ENCODE measurements at places on chromosomes 12 and 14.
A peak's percentile ranks its signal among the peaks of the same experiment; 100 is the strongest.

DNA sequence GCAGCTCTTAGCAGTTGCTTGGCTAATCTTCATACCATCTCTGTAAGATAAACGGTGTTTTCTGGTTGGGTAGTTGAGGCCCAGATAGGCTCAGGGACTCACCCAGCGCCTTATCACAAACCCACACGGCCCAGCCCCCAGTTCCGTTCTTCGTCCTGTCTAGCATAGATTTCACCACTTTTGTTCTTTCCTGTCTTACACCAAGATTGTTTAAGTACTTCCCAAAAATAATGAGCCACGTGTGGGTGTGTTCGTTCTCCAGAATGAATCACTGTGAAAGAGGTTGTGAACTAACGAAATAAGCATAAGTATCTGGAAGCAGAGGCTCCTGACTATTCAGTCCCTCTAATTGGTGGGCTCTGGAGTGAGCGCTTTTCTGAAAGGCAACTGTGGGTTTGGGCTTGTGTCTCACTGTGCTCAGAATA, 21.4 kb downstream of the ACVR1B start:
- no peak for DNase-seq

- DNase-seq: no peak
Measured at GRCh38 chr12:20089077-20089476, 279.3 kb upstream of the PDE3A start.

GRCh38 chr12:74646831-74647230, 109.2 kb downstream of the ATXN7L3B start:
- DNase-seq: no peak

- DNase-seq: no peak
Measured at GRCh38 chr12:104303538-104304151, at the start of gene EID3. TSS of gene EID3 (plus strand) at chr12:104303739. CDS start at chr12:104303935, 196 bp downstream.

- no peak for DNase-seq
Measured at GRCh38 chr12:71945121-71945520, 6.5 kb downstream of the TPH2 start.

- peak; percentile 48 for DNase-seq
Measured at GRCh38 chr12:120118321-120119061, 1.9 kb upstream of the RAB35 start.

GRCh38 chr12:121167232-121167820, 34.6 kb downstream of the P2RX7 start:
- DNase-seq: no peak

- DNase-seq: no peak
Measured at GRCh38 chr12:8771072-8771471, 51.3 kb upstream of the A2ML1 start.

DNA sequence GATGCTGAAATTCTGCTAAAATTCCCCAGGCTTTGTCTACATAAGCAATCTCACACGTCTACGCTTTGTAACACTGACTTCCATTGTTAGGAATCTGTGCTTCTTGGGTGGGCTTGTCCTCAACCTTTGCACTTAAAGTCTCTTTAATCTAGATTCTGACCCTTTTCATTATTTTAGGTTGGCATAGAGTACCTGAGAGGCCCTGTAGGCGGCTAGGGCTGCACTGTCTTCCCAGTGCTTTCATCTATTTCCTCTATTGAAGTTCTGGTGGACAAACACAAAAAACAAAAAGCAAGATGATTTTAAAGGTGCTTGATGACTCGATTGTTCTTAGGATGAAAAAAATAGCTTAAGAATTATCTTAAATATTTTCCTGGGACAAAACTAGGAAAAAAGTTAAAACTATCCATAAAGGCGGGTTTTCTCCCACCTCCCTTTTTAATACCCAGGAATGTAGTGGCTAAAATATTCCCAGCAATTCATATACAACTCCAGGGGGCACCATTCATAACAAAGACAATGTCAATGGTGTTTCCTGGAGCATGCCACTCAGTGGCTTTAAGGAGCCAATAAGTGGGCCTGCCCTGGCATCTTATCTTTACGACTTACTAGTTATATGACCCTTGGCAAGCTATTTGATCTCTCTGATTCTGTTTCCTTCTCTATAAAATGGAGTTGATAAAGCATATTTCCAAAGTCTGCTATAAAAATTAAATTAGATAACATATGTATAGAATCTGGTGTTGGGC, 197.5 kb downstream of the STXBP6 start:
- DNase-seq: no peak

DNA sequence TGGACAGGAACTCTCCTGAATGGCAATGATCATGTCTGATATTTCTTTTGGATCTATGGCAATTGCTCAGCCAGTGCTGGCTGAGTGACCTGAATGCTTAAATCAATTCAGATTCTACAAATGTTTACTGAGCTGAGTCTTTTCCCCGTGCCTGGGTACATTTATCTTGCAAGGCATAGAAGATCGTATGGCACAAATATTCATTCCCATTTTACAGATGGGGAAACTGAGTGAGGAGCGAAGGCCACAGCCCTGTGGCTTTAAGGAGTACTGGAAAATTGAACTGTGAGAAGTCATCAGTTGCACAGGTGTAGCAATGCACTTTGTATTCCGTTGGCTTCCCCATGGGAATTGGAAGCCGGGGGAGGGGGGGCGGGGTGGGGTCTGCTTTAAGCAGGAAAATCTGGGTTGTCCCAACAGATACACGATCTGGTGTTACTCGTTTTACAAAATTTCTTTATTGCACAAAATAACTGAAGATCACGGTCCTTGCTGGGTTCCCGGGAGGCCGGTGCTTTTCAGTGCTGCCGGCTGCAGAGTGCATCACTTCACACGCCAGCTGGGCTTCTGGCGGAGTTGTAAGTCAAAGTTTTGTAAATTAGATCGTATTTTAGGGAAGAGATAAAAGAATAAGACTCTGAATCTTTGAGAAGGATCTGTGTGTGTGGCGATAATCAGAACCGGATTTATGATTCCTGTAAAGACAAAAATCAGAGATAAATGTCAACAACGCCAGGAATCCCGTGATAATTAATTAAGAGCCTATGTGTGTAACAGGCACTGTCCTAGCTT, 75.0 kb upstream of the MAP1LC3B2 start:
- DNase-seq: no peak

DNA sequence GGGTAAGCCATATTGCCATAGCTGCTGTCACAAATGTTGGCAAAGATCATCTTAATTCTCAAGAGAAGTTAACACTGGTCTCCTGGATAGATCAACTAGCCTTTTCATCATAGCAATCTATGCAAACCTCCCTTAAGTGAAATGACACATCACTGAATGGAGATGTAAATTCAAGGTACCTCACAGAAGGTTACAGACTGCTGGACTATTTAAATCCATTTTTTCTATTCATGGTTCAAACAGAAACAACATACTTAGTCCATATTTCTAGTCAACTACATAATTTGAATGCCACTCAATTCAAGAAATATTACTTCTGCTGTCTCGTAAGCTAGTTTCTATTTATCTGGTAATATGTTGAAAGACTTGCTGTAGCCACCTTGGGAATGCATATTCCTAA, 748.3 kb downstream of the C12orf50 start:
- no peak for DNase-seq

DNA sequence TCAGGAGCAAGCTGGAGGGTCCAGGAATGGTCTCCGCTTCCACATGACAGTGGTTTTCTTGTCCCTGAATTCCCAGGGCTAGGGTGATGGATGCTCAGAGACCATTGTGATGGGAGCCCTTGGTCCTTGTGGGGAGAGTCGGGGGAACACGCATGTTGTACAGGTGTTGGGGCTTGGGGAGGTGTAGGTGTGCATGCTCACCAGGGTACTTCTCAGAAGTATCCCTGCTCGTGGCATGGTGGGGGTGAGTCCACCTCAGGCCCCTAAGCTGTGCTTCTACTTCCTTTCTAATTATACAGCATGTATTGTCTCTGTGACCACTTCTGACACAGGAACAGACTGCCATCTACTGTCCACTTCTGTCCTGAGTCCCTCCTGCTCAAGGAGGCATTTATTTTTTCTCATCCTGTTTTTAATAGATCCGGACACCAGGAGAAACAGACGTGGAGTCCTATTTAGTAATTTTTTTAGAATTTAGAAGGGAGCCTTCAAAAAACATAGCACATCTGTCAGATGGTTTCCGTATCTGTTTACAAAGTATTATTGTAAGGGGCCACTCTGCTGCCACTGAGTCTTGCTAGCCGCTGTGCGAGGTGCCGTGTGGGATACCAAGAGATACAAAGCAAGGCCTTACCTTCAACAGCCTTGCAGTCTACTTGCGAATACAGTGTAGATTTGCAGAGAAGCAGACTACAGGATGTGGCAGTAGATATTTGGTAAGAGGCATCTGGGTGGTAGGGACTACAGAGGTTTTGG, 10.5 kb downstream of the NTF3 start:
- peak; percentile 2 for DNase-seq

DNA sequence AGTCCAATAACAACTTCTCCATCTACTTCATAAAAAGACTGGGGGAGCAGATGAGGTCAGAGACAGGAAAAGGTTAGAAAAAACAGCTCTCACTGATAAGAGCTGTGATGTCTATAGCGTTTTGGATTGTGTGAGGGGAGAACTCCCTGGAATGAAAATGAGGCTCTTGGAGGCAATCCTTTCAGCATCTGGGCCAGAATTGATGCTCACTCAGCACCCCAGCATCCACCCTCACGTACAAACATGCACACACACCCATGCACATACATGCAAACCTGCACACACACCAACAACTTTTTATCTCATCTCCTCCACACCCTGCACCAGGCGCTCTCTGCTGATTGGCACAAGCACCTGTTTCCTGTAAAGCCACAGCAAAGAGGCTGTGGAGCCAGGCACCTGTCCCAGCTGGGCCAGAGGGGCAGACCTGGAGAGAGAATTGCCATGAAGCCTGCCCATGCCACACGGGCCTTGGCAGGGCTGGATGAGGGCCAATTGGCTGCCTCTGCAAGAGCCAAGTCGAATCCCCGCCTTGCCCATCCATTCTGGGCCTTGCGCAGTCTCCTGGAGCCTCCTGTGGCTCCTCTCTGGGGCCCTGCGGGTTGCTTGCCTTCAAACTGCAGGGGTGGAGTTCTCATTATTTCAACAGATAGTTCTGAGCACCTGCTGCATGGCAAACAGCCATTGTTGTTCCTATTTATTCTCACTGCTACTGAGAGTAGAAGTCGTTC, 53.1 kb downstream of the SYNE3 start:
- no peak for DNase-seq

GRCh38 chr12:109968032-109968420, 28.1 kb downstream of the GIT2 start:
- DNase-seq: no peak

DNA sequence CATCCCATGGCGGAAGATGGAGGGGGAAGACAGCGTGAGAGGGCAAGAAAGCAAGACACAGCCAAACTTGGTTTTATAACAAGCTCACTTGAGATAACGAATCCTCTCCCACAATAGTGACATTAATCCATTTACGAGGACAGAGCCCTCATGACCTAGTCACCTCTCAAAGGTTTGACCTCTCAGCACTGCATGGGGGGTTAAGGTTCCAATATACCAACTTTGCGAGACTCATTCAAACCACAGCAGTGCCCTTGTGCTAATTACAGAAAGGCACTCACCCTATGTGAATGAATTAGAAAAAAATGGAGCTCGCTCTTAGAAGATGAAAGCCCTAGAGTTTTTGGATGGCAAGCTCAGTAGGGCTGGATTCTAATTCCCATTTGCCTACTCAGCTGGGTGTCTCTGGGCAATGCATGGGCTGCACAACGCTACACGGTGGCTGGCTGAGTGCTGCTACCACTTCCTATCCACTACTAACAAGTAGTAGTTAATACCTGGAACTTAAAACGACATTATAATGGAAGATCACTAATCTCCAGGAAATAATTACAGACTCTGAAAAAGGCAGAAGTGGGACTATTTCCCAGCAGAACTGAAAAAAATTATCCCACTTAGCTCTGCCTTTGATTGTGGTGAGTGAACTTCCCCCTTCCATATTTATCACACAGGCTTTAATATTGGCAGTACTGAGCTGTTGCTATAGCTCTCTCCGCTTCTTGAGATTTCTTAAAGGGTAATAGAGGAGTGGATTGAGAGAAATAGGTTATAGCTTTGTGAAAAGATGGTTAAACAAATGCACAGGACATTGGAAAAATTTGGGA, 27.5 kb downstream of the TESPA1 start:
- DNase-seq: no peak

DNA sequence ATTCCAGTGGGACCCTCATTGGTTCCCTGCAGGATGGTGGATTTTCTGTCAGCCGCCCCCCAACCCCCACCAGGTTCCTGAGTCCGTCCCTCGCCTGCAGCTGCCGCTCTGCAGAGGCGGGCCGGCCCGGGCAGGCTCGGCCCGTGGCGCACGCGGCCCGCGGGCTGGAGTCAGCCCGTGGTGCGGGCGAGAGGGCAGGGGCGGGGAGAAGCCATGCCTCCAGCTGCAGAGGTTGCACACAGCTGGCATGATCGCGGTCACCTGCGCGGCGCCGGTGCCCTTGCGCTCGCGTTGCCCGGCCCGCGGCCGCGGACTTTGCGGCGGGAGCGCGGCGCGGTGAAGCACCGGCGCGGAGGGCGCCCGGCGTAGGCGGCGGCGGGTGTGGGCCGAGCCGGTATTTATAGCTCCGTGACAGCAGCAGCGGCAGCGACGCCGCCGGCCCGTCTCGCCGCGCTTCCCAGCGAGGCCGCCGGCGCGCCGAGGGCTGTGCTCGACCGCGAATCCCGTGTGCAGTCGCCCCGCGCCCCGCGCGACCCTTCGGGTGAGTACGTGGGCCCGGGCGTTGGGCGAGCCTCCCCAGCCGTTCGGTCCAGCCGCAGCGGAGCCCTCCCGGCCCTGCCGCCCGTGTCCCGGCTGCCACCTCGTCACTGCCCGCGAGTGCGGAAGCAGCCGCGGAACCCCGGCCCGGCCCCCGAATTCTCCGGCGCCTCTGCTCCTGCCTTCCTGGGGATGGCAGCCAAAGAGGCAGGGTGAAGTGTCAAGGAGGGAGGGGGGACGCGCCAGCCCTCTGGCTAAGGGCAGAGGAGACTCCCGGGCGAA, at the start of gene TMEM117:
Gene TMEM117, plus strand, starts transcription at position 426 of the 819 bp plus-strand sequence.
- DNase-seq: no peak

- DNase-seq: no peak
Measured at GRCh38 chr14:34614638-34615037, 15.3 kb downstream of the SNX6 start.

- DNase-seq: no peak
Measured at GRCh38 chr14:35286003-35286600, 6.1 kb upstream of the PSMA6 start.

GRCh38 chr12:31315044-31315715, 10.8 kb downstream of the SINHCAF start:
- DNase-seq: no peak

- no peak for DNase-seq
Measured at GRCh38 chr12:44837114-44837755, 38.9 kb downstream of the NELL2 start.

GRCh38 chr14:101634850-101635748, 73.8 kb downstream of the DIO3 start:
- DNase-seq: no peak

GRCh38 chr12:29589286-29589820, 91.9 kb upstream of the OVCH1 start:
- no peak for DNase-seq

DNA sequence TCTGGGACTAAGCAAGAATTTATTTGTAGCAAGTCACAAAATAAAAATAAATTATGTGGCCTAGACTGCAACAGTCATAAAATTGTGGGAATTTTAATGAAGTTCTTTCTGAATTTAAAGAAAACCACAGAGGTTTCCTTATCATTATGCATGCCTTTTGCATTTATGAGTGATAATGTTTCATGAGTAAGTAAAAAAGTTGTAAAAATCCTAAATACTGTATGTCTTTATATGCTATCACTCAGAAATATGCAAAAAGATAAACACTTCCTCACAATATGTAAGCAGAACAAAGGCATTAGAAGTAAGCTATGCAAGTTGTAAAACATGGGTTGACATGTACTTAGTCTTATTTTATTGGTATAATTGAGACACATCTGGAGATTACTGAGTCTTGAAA, 239.4 kb upstream of the PDE3A start:
- DNase-seq: no peak

- no peak for DNase-seq
Measured at GRCh38 chr12:57739387-57739786, 845 bp upstream of the AGAP2 start.

Data from glomerular endothelial cell (primary cell).